ENCODE measurements at places on chromosomes 7 and 10.

DNA sequence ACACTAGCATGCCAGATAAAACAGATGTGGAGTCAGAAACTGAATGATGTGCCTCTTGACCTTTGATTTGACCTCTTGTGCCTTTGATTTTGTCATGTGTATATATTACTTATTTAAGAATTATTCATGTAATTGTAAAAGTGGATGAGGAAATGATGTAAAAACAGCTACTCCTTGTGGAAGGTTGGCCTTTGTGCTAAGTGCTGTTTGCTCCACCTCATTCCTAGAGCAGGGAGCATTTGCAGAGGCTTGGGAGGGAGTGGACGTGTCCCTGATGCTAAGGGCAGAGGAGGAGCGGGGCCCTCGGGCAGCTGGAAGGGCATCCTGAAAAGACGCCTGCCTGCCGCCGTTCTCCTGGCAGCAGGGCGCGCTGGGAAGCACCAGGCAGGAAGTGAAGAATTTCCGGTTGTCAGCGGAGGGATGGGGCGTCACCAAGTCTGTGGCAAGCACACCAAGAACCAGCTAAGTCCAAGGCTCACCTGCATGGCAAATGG is 197.6 kb upstream of the ZNF32 start:
- no peaks in the 10 kb centered on the region for H3K4me1 ChIP-seq
- no peak overlapping the region for H3K27ac ChIP-seq
- H3K27me3 ChIP-seq = peaks cover 10% of the 10 kb centered on the region
- no peaks in the 10 kb centered on the region for H3K36me3 ChIP-seq
- DNase-seq = no peak
- H3K4me3 ChIP-seq = no peak overlapping the region

GRCh38 chr10:72126184-72126871 is 38.0 kb upstream of the SPOCK2 start:
- H3K27ac ChIP-seq = no peak overlapping the region
- peak; percentile 52 for DNase-seq
- no peaks in the 10 kb centered on the region for H3K36me3 ChIP-seq
- no peaks in the 10 kb centered on the region for H3K4me1 ChIP-seq
- H3K27me3 ChIP-seq = no peaks in the 10 kb centered on the region

DNA sequence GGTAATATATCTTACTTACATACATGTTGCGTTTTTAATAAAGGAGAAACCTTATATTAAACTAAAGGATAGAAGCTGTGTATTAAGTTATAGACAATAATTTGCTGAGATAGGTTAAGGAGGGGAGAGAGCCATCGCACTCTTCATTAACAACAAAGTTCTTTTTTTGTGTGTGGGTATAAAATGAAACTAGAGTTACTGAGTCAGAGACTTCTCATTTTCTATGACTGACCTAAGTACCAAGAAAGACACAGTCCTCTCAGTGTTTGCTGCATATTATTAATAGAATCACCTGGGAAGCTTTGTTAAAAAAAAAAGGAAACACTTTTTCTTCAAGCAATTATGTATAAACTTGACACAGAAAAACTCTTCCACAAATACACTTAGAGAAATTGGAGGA is 31.4 kb downstream of the FEZF1 start:
- H3K27ac ChIP-seq = no peak overlapping the region
- no peaks in the 10 kb centered on the region for H3K4me1 ChIP-seq
- H3K36me3 ChIP-seq = no peaks in the 10 kb centered on the region
- H3K27me3 ChIP-seq = no peaks in the 10 kb centered on the region
- no peak overlapping the region for H3K4me3 ChIP-seq

GRCh38 chr7:138407792-138408191 is 52.3 kb upstream of the TRIM24 start:
- no peak overlapping the region for H3K4me3 ChIP-seq
- H3K27me3 ChIP-seq = no peaks in the 10 kb centered on the region
- no peaks in the 10 kb centered on the region for H3K36me3 ChIP-seq
- no peak for DNase-seq
- H3K27ac ChIP-seq = no peak overlapping the region
- no peaks in the 10 kb centered on the region for H3K4me1 ChIP-seq

DNA sequence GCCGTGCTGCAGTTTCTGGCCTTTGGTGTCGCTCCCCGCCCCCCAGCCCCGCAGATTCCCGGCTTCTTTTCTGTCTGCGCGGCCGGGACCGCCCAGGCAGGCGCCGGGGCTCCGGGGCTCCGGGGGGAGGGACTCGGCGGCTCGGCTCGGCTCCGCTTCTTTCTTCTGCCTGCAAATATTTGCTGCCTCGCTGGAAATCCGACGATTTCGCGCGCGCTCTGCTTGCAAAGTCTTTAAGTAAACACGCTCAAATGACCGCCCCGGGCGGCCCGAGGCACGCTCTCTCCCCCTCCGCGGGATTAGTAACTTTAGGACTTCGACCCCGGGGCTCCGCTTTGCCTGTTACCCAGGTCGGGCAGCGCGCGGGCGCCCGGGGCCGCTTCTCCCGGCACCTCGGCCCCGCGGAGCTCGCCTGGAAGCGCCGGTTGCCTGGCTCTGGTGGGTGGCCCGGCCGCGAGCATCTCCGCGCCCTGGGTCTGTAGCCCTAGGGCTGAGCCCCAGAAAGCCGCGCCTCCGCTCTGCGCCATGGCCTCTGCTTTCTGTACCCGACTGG is 3.9 kb upstream of the GATA3 start:
- DNase-seq = no peak
- no peak overlapping the region for H3K4me3 ChIP-seq
- H3K4me1 ChIP-seq = peaks cover 23% of the 10 kb centered on the region
- H3K27me3 ChIP-seq = peaks cover 21% of the 10 kb centered on the region
- H3K36me3 ChIP-seq = no peaks in the 10 kb centered on the region
- H3K27ac ChIP-seq = no peak overlapping the region

DNA sequence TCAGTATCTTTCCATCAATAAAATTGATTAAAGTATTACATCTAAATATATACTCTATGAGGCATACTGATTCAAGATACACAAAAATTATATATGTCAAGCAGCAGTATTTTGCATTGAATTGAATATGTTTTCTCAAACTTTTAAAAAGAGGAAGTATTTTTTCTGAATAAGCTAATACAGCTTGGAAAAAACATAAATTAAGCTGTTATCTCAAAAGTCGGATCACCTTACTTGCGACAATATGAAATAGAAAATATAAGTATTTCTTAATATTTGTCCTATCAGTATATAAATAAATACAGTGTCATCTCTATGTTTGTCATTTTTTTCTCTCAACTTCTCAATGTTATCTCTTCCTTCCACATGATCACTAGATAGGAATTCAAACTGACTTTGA is 139.3 kb downstream of the MBL2 start:
- no peaks in the 10 kb centered on the region for H3K27me3 ChIP-seq
- H3K27ac ChIP-seq = no peak overlapping the region
- no peak overlapping the region for H3K4me3 ChIP-seq
- DNase-seq = no peak
- no peaks in the 10 kb centered on the region for H3K36me3 ChIP-seq
- no peaks in the 10 kb centered on the region for H3K4me1 ChIP-seq

DNA sequence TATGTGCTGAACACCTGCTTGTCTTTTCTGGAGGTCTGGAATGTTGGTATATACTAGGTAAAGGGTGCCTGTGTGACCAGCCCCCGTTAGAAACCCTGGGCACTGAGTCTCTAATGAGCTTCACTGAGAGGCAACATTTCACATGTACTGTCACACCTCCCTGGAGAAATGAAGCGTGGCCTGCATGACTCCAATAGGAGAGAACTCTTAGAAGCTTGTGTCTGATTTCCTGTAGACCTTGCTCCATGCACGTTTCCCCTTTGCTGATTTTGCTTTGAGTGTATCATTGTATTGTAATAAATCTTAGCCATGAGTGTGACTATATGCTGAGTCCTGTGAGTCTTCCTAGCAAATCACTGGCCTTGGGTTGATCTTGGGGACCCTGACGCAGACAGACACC is 82.8 kb downstream of the PPP1R3C start:
- H3K4me1 ChIP-seq = no peaks in the 10 kb centered on the region
- H3K4me3 ChIP-seq = no peak overlapping the region
- DNase-seq = no peak
- H3K36me3 ChIP-seq = no peaks in the 10 kb centered on the region
- H3K27ac ChIP-seq = no peak overlapping the region

DNA sequence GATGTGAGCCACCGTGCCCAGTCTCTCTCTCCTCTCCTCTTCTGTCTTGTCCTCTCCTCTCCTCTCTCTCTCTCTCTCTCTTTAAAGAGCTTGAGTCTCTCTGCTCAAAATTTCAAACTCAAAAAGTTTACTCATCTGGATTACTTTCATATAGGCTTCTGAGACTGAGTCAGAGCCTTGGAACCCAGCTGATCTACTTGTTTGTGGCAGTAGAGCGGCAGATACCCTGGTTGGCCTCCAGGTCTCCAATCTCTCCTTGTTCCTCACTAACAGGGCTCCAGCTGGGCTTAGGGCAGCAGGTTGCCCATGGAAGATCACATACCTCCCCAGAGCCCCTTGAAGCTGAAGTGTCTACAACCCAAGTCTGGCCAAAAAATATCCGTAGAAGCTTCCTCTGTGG is 51.0 kb downstream of the HHEX start:
- H3K4me3 ChIP-seq = no peak overlapping the region
- no peaks in the 10 kb centered on the region for H3K27me3 ChIP-seq
- no peak overlapping the region for H3K27ac ChIP-seq
- no peaks in the 10 kb centered on the region for H3K4me1 ChIP-seq

DNA sequence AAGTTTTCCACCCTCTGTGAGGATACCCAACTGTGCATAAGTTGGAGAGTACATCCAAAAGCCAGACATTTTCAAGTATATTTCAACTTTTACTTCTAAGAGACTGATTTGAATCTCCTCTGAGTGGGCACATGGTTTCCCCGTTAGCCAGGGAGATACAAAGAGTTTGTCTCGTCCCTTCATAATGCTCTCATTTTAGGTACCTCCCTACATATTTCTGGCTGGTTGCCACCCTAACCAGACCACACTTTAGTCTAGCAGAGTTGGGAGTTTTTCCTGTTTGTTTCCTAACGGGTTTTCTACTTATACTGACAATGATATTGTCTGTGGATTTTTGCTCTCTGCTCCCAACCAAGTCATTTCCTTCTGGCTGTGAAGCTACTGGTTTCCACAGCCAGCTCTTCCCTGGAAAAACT is 180.3 kb downstream of the CCDC71L start:
- peaks cover 25% of the 10 kb centered on the region for H3K4me1 ChIP-seq
- H3K4me3 ChIP-seq = no peak overlapping the region
- no peaks in the 10 kb centered on the region for H3K36me3 ChIP-seq
- peak overlapping the region; percentile 32 for H3K27ac ChIP-seq

GRCh38 chr10:124392626-124393342 is 25.9 kb downstream of the OAT start:
- peaks cover 8% of the 10 kb centered on the region for H3K36me3 ChIP-seq
- H3K4me1 ChIP-seq = peaks cover 16% of the 10 kb centered on the region
- no peak overlapping the region for H3K27ac ChIP-seq
- DNase-seq = no peak
- no peak overlapping the region for H3K4me3 ChIP-seq

- H3K36me3 ChIP-seq = no peaks in the 10 kb centered on the region
- H3K27me3 ChIP-seq = no peaks in the 10 kb centered on the region
- H3K4me3 ChIP-seq = no peak overlapping the region
- DNase-seq = no peak
- H3K4me1 ChIP-seq = no peaks in the 10 kb centered on the region
- H3K27ac ChIP-seq = no peak overlapping the region
Observed at GRCh38 chr10:34200355-34200901, 614.7 kb downstream of the PARD3 start.

DNA sequence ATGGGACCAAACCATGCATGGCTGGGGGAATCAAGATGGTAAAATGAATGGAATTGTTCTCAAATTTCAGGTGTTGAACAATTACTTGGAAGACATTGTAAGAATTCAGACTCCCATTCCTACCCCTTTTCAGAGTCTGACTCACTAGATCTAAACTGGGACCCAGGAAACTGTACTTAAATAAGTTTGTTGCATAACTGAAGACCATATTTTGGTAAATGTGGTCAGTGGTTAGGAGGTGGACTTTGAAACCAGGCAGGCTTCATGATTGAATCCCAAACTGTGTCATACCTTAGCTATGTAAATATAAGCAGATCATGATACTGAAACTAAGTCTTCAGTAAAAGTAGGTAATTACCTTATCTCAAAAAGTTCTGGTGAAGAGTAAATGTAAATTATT is 41.7 kb downstream of the ZWINT start:
- DNase-seq = no peak
- H3K27ac ChIP-seq = no peak overlapping the region
- no peak overlapping the region for H3K4me3 ChIP-seq
- H3K27me3 ChIP-seq = no peaks in the 10 kb centered on the region
- H3K4me1 ChIP-seq = no peaks in the 10 kb centered on the region
- H3K36me3 ChIP-seq = no peaks in the 10 kb centered on the region

- H3K4me3 ChIP-seq = no peak overlapping the region
- H3K4me1 ChIP-seq = no peaks in the 10 kb centered on the region
- H3K27me3 ChIP-seq = peaks cover 12% of the 10 kb centered on the region
Observed at GRCh38 chr7:138649506-138649905, 51.7 kb downstream of the SVOPL start.

DNA sequence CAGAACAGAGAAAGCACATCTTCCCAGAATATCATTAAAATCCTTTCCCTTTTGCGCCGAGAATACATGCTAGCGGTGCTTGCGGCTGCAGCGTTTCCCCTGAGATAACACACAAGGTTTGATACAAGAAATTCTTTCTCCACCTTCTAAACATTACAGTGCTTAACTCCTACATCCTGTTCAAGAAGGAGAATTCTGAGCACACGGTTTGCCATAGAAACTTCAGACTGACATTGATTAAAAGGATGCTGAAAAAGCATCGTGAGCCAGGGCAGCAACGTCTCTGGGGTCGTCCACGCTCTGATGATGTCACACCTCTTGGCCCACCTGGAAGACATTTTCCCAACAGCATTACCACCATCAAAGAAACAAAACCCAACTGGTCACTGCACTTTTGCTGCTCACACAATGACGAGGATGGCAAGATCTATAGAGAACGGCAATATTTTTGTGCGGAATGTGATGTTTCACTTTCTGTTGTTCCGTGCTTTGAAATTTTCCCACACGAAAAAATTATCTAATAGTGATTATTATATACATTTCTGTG is 27.0 kb upstream of the PRSS1 start:
- peaks cover 25% of the 10 kb centered on the region for H3K27me3 ChIP-seq
- DNase-seq = no peak
- no peaks in the 10 kb centered on the region for H3K4me1 ChIP-seq
- H3K4me3 ChIP-seq = no peak overlapping the region
- no peaks in the 10 kb centered on the region for H3K36me3 ChIP-seq
- H3K27ac ChIP-seq = no peak overlapping the region

DNA sequence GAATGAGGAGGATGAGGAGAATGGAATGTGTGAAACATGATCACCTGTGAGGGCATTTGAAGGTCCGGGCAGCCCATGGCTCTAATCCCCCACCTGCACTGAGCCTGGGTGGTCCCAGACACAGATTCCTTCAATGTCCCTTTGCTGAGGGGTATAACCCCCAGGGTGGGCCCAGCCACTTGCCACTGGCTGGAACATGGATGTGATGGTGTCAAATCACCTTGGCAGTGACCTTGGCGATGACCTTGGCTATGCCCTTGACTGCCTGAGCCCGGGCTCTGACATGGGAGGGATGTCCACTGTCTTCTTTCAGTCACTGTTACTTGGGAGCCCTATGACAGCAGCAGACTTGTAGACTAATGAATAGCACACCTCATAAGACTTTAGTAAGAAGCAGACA is 44.0 kb downstream of the PRKCQ start:
- no peak overlapping the region for H3K27ac ChIP-seq
- H3K36me3 ChIP-seq = no peaks in the 10 kb centered on the region
- no peak overlapping the region for H3K4me3 ChIP-seq
- no peak for DNase-seq
- H3K27me3 ChIP-seq = no peaks in the 10 kb centered on the region
